ENCODE measurements at places on chromosomes 1 and 21. TPM values are rescaled to one million over a fixed set of nuclear protein-coding genes. Genes with fewer than 3 reads are reported as not detected.

DNA sequence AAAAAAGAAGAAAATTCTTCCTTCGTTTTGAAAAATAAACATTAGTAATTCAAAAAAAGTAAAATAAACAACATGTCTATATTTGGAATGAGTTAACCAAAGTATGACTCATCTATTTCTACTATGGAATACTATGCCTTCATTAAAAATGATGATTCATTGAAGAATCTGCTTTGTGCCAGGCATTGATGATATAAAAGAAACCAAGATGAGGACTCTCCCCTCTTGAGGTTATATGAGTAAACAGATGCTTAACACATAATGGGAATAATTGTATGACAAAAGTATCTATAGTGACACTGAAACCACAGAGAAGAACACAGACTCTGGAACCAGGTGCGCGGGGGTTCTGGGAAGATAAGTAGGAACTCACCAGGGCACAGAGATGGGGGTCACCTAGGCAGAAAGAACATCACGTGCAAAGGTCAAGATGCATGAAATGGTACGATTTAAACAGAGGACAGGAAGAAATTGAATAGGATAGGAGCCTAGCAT lies 18.8 kb downstream of the ELF3 start:
- no peak for DNase-seq

GRCh38 chr1:206904423-206905142 lies 7.3 kb downstream of the IL24 start:
- DNase-seq, result no peak

The FMOD gene
- 95.2 TPM for total RNA-seq

GRCh38 chr1:178944729-178945128 lies 73.9 kb upstream of the ANGPTL1 start:
- DNase-seq, result no peak

GRCh38 chr1:243471026-243471685 lies 215.3 kb downstream of the SDCCAG8 start:
- DNase-seq, result no peak

GRCh38 chr21:25560891-25561290 lies 46.4 kb downstream of the MRPL39 start:
- DNase-seq, result no peak

The KLHL20 gene
- 33.0 TPM for total RNA-seq

The CHI3L2 gene
- total RNA-seq, result 12.4 TPM

- no peak for DNase-seq
Measured at GRCh38 chr1:220527908-220528678, at the start of gene MARK1. TSS of gene MARK1 (plus strand) at chr1:220528136. CDS start at chr1:220528823, 687 bp downstream.

DNA sequence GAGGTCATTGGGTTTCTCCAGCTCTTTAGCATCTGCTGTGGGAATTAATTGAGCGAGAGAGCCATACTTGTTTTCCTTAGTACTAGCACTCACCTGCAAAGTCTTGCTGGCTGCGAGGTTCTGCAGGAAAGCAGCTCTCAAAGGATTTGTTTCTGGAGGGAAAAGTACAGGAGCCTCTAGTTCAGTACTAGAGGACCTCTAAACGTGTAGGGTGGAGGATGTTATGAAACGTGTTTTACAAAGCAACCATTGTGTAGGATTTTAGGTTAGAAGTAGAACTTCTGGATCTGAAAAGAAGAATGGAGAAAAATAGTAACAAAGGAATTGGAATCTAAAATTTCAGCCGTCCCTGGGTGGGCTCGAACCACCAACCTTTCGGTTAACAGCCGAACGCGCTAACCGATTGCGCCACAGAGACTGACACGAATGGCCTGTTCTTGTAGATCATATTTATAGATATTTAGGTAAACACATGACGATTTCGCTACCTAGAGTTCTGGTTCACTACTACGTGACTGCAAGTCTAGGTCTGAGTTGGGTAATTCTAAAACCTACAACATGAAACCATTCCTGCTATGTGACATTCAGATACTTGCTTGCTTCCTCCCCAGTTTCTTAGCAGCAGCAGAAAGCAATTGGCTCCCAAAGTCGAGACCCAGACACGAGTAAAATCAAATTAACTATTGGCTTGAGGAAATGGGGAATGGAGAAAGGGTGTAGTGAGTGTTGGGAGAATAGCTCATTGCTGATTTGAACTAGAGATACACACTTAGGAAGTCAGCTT lies 60.2 kb upstream of the CFAP126 start:
- no peak for DNase-seq

DNA sequence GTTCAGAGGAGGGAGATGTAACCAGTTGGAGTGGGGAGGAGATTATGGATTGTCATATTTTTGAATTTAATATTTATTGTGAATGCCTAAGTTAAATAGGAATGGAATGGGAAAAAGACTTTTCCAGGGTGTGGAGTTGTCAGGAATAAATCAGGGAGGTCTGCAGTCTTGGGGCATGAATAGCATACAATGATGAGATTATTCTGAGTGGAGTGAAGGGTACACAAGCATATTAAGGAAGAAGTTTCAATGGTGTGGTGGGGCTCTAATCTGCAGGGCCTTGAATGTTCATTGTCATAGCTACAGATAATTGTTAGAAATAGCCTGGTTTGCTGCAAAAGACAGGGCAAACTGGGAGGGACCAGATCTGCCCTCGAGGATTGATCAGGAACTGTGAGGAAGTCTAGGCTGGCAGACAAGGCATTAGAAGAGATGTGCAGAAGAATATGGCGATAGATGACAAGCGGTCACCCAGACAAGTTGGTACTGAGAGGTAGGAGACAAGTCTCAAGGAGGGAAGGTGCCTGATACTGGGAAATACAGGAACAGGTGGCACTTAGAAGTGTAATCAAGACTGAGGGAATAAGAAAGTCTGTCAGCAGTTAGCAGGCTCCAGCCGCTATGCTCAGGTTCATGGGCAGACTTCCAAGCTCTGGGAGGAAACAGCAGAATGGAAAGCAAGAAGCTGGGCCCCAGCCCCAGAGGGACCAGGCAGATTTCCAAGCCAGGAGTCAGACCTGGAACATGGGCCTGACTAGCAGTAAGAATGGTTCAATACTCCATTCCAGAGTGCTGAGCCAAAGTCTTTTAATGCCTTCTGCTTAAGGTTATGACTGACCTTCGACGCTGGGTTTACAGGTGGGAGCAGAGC lies 20.9 kb upstream of the RGL1 start:
- no peak for DNase-seq

DNA sequence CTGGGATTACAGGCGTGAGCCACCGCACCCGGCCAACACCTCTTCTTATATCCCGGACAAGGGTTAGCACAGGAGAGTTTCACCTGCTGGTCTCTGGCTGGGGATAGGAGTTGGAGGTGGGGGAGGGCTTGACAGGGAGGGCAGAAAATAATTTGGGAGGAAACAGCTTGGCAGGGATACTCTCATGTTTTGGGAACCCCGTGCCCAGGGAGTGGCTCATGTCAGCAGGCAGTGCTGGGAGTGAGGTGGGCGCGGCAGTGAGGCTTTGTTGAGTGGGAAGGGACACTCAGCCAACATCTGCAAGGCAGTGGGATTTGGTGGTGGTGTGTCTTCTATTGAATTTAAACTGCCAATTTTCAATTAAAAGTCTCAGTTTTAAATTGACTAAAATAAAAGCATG lies 1.1 kb upstream of the THEM5 start:
- DNase-seq, result peak; percentile 39

The OXCT2 gene
- 0.87 TPM for total RNA-seq

GRCh38 chr1:214349781-214350180 lies 68.8 kb downstream of the SMYD2 start:
- no peak for DNase-seq

DNA sequence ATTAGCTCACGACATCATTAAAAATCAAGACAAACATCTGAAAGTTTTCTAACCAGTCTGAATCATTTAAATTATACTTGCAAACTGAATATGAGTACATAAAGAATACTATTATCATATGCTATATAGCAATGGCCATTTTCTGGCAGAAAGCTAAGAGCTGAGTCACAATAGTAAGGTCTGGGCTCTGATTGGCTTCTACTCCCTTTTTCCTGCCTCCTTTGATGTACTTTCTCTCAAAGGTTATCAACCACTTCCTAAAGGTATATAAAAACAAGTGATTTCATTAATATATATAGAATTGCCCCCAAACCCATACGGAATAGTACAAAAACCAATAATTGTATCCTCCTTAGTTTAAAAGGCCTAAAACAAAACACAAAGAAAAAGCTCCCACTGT lies 7.0 kb downstream of the KCNA3 start:
- no peak for DNase-seq

DNA sequence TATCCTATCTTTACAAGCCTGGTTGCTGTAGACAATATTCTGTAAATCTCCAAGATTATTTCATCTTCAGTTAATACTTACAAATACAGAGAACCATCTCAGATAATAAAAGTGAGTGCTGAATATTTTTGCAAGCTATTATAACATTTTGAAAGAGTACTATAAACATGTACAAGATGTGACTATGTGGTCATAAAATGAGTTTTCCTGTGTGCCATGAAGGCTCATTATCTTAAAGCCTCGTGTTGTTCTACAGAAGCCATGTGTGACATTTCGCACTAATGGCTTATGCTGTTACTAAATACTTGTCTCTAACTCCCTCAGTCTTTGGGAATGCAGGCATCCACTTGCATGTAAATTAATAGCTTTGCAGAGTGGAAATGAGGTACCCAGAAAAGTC lies 48.3 kb downstream of the SAMSN1 start:
- DNase-seq, result no peak

DNA sequence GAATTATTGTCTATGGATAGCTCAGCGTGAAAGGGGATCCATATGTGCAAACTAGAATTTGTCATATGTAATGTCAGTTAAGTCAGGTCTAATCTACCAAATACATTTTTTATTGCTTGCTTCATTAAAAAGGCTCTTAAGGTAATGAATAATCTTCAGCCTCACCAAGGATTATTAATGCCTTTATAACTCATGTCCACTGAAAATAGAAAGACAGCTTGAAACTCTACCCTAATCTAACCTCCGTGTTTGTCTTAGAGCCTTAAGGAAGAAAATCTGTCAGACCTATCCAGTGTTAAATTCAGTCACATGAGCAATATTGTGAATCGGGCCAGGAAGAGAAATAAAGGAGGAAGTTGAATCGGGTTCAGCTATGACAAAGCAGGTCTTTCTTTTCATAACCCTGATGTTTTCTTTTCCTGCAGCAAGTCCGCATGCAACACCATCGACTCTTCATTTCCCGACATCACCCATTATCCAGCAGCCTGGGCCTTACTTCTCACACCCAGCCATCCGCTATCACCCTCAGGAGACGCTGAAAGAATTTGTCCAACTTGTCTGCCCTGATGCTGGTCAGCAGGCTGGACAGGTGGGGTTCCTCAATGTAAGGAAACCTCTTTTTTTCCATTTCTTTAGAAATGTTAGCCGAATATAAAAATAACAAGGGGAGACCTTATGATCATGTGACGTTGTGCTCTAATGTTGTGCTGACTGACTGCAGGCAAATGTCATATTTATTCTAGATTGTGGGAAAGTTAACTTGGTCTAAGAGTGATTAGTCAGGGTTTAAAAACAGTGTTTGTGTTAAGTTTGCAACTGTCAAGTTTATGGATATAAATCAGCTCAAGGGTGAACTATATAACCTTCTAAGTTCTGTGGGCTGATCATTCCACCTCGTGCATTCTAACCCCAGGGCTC lies 321.0 kb downstream of the TM2D1 start:
- DNase-seq, result no peak

The RNU1-4 gene
- 6,165 TPM for total RNA-seq

GRCh38 chr21:33028287-33028670 lies 2.5 kb downstream of the OLIG2 start:
- no peak for DNase-seq

The C1QA gene
- total RNA-seq, result 347 TPM
